ENCODE measurements at places on chromosomes 7 and 10.
A peak's percentile ranks its signal among the peaks of the same experiment; 100 is the strongest.

DNA sequence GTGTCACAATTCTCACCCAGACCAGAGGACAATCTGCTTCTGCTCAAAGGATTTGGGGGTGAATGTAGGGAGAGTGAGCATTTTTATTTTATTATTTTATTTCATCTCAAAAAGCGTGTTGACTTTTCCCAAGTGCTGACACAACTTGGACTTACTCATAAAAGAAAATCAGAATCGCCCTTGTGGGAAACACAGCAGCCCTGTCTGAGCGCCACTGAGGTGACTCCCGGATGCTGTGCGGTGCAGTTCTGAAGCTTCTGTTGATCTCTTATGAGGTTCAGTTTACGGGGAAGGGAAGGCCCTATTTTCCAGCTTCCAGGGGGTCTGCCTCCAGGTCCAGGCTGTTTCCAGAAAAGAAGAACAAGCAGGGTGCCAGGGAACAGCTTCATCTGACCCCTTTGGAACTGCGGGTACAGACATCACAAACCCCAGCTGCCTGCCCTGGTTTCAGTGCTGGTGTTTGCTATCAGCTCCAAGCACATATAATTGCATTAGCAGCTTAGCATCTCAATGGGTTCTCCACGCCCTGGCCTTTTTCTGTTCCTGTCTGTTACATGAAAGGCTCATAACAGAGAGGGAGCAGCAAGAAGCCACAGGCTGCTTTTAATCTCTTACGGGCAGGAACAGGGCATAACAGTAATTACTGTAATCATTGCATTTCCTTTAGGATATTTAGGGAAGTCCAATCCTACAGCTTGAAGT is 52.4 kb downstream of the PARP12 start:
- no peak for DNase-seq

DNA sequence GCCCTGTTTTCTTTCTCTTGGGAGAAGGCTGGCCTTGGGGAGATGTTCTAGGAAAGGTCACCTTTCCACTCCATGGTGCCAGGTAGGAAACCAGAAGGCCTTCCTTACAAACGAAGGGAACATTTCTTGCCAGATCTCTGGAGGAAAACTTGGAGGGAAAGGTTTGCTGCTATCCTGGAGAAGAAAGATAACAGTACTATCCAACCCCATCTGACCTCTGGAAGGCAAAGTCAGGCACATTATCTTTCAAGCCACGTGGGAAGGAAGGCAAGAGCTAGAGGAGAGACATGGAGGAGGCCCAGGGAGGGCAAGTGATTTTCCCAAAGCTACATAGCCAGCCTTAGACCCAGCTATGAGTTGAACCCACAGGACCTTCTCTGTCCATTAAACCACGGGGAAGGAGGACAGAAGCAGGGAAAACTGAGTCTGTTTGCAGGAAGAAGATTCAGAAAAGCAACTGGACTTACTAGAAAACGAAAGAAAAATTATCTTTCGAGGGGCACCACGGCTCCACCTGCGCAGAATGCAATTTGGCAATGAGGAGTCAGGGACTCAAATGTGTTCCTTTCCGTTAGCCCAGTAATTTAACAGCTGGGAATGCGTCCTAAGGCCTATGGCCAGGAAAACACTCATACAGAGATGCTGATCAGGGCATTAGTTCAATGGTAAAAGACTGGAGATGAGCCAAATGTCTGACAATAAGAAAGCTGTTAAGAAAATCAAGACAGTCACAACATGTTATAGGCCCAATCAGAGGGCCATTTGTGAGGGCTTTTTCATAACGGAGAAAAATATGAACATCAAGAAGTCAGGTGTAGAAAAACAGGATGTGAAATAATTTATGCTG is 32.0 kb upstream of the PSAP start:
- no peak for DNase-seq

DNA sequence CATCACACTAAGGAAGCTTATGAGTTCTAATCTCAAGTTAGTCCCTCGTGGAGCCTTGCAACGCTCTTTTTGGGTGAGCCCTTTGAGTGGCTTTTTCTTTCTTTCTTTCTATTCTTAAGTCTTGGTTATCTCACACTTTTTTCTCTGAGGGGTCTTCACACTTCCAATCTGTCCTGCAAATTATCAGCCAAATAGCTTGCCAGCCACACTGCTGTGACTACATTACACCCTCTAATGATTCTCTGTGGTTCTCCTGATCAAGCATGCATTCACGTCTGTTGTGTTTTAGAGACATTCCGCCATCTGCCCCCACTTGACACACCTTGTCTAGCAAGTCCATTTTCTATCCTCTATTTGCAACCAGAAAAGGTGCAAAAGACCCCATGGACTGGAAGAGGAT is 340.2 kb downstream of the THSD7A start:
- DNase-seq, result no peak

DNA sequence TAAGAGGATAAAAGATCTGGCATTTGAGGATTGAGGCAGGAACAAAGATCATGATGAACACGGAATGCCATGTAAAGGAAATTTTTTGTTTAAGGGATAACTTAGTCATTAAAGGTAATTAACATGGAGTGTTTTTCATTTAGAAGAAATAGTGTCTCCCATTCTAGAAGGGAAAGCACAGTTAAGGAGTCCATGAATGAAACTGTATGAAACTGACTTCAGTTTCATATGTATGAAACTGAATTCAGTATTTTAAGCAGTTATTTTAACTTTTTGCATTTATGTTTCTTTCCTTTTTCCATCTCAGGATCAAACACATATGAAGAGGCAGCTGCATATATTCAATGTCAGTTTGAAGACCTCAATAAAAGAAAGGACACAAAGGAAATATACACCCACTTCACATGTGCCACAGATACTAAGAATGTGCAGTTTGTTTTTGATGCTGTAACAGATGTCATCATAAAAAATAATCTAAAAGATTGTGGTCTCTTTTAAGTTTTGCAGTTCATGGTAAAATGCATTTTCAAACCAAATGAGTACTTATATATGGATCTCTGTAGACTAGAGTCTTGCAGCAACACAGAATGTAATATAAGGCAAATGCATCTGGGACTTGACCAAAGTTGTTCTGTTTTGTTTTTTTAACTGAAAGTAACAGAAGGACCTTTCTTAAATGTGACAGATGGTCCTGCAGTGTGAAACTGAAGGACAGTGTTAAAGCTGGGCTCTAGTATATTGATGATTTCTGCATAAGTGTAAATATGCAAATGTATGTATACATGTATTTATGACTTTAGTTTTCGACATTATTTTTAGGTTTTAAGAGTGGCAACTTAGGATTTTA is 82.6 kb downstream of the GNAI1 start:
- DNase-seq, result no peak

DNA sequence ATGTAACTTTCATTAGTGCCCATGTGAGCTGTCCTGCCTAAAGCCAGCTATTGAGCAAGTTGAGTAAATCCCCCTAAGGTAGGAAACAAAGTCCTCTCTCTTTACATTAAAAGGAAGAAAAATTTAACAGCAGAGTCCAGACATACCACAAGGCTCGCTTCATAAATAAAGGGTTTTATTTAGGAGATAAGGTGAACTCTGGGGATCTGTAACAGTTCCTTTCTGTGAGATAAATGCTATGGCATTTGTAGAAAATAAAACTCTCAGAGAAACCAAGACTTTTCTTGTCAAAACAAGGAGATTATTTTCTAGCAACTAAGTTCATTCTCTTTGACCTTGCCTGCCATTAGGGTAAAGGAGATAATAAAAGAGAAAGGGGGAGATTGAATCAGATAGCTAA is 32.3 kb upstream of the LYZL1 start:
- DNase-seq, result peak; percentile 14

GRCh38 chr7:114432061-114432460 is 17.4 kb downstream of the FOXP2 start:
- no peak for DNase-seq

- DNase-seq, result no peak
Measured at GRCh38 chr7:64174941-64175340, 32.1 kb upstream of the ZNF735 start.

GRCh38 chr7:108266491-108266890 is 136.3 kb upstream of the LAMB4 start:
- peak; percentile 3 for DNase-seq

GRCh38 chr7:84677117-84677732 is 482.6 kb upstream of the SEMA3A start:
- DNase-seq, result no peak

DNA sequence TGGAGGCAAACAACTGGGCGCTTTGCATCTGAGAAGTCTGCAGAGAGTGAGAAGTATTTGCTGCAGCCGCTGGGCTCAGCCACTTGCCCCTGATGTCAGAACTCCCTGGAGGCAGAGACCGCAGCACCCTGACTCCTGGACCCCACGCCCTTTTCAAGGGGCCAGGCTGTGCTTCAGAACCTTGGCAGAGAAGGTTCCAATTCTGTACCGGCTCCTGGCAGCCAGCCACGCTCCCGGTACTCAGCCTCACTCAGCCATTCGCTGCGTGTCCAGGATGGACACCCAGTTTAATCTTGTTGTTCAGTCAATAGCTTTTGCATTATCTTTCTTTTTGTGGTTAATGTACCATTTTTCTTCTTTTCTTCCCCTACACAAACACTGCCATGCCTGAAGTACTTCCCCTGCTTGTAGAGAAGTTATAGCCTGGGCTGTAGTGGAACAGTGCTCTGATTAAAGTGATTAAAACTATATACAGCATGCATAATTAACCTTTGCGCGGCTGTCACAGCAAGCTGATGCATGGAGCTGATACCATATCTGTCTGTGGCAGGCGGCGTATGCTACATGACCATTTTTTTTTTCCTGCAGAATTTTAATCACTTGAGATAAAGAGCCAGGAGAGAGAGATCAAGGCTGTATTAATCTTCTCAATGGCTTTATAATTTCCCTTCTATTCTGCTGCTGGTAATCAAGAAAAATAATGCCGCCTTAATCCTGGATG is 578.5 kb downstream of the SDK1 start:
- DNase-seq, result no peak

- peak; percentile 63 for DNase-seq
Measured at GRCh38 chr7:111763221-111763801, 201.0 kb upstream of the IMMP2L start.

DNA sequence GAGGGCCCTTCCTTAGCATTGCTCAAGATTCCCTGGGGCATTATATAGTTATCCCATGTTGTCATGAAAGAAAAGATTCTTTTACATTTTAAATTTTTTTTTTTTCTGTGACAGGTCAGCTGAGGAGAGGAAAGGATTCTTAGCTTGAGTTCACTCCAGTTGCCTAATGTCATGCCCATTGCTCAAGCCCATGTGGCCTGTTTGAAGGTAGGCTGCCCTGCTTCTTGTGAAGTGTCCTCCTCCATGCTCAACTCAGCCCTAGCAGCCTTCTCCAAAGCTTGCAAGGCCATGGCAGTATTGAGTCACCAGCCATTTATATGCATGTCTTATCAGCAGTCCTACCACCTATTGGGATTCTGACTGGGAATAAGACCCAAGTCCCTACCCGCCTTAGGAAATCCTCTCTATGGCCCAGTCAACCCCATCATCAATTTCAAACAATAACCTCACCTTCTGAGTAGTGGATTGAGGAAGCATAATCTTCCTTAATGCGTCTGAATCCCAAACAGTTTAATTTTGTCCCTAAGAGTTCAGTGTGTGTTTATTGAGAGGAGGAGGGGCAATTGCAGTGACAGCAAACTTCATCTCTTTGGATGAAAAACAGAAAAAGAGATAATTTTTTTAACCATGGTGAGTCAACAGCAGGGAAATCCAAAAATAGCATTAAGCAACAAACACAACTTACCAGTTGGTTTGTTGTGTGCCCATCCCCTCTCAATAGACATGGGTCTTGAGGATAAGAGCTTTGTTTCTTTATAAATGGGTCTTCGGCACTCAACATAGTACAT is 38.6 kb upstream of the WASL start:
- no peak for DNase-seq

DNA sequence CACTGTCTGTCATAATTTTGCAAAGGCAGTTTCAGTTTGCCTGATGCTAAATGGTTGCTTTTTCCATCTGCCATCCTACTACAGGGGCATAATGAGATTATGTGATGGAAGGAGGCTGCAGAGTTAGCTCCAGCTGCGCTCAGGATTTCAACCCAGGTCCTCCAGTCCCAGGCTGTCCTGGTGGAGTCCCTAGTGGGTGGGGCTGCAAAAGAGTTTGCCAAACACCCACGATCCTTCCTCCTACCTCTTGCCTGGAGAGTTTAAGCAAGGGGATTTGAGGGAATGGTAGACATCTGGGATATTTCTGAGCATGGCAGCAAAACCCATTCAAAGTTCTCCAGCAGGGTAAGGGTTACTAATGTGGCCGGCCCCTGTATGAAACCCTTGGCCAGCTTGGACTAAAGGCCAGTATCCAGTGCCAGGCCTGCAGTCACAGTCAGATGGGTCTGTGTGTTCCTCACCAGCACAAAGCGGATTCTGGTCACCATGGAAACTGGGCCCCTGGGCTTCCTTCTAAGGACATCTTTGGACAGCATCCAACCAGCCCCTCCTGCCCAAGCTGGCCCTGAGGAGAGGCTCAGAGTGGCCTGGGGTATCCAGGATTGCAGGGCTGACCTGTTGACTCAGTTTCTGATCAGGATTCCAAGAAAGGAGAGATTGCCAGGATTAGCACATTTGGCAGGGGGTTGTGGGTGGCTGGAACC is 42.7 kb upstream of the CHST3 start:
- peak; percentile 32 for DNase-seq

- DNase-seq, result peak; percentile 36
Measured at GRCh38 chr10:116470768-116471415, 43.2 kb downstream of the PNLIPRP3 start.

GRCh38 chr10:11355592-11355991 is 255.9 kb downstream of the USP6NL start:
- DNase-seq, result no peak

Measured in EH (cell line).